ENCODE measurements at places on chromosomes 13 and 19.

GRCh38 chr13:109610517-109610916 lies 175.9 kb downstream of the IRS2 start:
- no peaks in the 10 kb centered on the region for H3K27me3 ChIP-seq
- no peak for DNase-seq
- no peaks in the 10 kb centered on the region for H3K4me1 ChIP-seq
- H3K36me3 ChIP-seq: no peaks in the 10 kb centered on the region
- no peak overlapping the region for H3K4me3 ChIP-seq

DNA sequence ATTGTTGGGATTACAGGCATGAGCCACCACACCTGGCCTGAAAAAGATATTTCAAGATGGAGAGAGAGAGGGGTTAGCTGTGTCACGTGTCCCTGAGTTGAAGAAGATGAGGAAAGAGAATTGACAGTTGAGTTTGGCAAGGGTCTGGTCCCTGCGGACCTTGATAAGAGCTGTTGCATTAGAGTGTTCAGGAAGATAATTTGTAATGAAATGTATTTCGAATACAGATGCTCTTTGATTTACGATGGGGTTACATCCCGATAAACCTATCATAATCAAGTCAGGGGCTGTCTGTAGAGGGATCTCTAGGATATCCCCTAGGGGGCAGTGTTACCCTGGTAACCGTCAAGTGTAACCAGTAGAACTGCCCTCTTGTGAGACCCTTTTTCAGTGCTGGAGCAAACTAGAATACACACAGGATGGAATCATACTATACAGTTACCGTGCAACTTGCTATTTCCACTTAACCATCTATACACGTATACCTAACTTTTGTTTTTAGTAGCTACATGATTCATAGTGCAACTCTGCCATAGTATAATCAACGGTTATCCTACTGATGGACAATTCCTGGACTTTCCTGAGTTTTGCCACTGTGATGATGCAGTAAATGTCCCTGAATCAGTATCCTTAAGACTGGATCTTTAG lies 1.5 kb upstream of the ELOF1 start:
- no peak for DNase-seq
- peaks cover 14% of the 10 kb centered on the region for H3K4me1 ChIP-seq
- H3K27ac ChIP-seq: no peak overlapping the region
- no peaks in the 10 kb centered on the region for H3K27me3 ChIP-seq

DNA sequence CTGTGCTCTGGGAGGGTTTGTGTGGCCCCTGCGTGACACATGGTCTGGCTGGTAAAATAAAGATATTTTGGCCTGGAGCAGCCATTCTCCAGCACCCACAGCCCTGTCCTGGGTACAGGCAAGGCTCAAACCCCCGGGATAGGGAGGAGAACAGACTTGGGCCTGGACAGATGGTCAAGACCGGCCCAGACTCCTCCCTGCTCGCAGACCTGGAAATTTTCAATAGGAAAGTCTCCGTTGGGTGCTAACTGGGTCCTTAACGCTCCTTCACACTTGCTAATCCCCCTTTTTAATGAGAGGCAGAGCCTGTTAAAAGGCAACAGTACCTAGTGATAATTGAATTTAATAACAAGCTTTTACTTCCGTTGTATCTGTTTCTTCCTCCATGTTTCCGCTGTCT lies 2.5 kb downstream of the PALM start:
- peaks cover 14% of the 10 kb centered on the region for H3K4me1 ChIP-seq
- no peaks in the 10 kb centered on the region for H3K36me3 ChIP-seq
- DNase-seq: no peak
- no peak overlapping the region for H3K27ac ChIP-seq
- H3K27me3 ChIP-seq: no peaks in the 10 kb centered on the region
- no peak overlapping the region for H3K4me3 ChIP-seq

GRCh38 chr19:49574206-49574755 lies 6.1 kb downstream of the NOSIP start:
- H3K36me3 ChIP-seq: peaks cover 4% of the 10 kb centered on the region
- H3K27ac ChIP-seq: no peak overlapping the region
- no peak overlapping the region for H3K4me3 ChIP-seq
- H3K4me1 ChIP-seq: peaks cover 8% of the 10 kb centered on the region
- no peak for DNase-seq

DNA sequence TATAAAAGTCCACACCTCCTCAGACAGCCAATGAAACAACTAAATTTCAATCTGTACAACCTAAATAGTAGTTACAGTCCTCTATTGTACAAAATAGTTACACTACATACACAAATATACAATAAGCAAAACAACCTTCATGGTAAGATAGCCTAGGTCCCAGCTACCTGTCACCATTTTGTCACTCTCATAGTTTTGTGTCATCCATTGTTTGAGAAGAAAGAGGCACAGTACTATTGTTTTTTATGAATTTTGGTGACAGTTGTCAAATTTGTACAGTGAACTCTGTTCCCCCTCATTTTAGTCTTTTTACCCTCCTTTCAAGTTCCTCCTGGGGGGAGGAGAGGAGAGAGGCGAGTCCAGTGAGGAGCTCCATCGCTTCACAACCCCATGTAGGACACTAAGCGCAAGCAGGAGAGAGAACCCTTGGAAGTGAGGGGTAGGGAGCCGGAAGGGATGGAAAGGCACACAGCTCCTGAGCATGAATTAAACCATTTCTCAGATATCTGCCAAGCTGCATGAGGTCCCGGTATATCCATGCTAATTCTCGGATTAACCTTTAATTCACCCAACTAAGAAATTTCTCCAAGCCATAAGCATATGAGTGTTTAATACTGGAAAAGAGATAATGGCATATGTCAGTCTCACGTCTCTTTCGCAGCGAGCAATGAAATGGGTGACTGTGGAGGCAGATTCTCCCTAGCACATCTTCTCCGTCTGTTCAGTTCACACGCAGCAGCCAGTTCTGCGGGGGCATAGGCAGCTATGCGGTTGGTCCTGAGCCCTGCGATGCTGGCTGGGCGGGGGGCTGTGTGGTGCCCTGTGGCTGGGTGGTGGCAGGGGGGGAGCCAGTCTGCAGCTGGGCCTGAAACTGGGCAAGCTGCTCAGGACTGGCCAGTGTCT lies 60.5 kb downstream of the SERP2 start:
- no peaks in the 10 kb centered on the region for H3K27me3 ChIP-seq
- peaks cover 37% of the 10 kb centered on the region for H3K4me1 ChIP-seq
- no peak overlapping the region for H3K27ac ChIP-seq
- peaks cover 8% of the 10 kb centered on the region for H3K36me3 ChIP-seq
- no peak for DNase-seq

- DNase-seq: peak; percentile 96
- H3K27ac ChIP-seq: peak overlapping the region; percentile 94
- H3K4me3 ChIP-seq: peak overlapping the region; percentile 55
- peaks cover 34% of the 10 kb centered on the region for H3K4me1 ChIP-seq
- H3K27me3 ChIP-seq: no peaks in the 10 kb centered on the region
These were observed 59.6 kb downstream of the MYO9B start for GRCh38 chr19:17135001-17135853.

DNA sequence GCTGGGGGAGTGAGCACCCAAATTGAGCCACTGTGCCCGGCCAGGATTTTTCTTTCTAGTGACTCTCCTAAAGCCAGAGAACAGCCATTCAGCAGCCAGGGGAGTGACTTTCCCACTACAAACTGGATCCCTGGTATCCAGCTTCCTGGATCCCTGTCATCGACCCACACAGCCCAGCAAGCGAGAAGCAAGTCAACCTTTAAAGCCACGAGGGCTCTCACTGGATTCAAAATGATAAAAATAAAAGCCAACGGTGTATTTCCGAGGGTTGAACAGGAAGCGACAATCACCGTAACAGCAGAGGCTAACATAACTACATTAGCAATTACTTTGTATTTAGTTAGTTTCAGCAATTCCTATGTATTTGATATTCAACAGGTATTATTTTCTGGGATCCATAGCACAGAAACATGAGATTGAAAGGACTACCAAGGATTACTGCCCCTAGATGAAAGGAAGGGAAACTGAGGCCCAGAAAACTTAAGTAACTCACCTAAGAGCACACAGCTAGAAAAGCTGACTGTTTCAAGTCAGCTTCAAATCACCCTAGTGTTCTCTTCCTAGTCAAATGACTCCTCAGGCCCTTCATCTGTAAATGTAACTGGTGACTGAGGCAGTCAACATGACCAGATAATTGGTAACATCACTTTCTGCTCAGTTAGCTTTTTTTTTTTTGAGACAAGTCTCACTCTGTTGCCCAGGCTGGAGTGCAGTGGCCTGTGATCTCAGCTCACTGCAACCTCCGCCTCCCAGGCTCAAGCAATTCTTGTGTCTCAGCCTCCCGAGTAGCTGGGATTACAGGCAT lies 2.7 kb downstream of the RFX1 start:
- no peaks in the 10 kb centered on the region for H3K36me3 ChIP-seq
- H3K27ac ChIP-seq: peak overlapping the region; percentile 99
- peaks cover 35% of the 10 kb centered on the region for H3K4me1 ChIP-seq

DNA sequence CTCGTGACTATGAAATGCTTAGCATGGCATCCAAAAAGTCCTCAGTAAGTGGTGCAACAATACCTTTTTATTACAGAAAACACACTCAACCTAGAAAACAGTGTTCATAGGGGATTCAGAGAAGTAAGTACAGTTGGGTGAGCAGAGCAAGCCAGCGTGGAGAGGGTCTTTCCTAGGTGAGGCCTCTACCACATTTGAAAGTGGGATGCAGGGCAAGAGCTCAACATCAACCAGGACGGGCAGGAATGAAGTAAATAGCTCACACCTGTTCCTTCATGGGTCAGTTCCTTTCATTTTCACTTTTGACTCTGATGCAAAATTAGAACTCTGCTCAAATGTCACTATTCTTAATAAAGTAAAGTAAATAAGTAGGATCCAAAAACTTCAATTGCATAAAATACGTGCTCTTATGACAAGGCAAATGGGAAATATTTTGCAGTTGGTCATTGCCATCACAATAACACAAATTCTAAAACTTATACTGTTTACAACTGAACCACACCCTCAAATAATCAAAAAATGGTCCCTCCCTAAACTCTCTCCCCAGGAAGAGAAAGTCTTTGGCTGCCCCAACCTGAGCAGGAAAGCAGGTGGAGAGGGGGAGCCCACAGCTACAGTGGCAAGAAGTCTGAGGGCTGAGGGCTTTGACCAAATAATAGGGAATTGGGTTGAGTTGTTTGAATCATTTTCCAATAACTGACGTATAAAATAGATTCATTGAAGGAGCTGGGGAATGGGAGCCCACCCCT lies 20.2 kb downstream of the CHAMP1 start:
- H3K4me1 ChIP-seq: no peaks in the 10 kb centered on the region
- DNase-seq: no peak
- no peaks in the 10 kb centered on the region for H3K27me3 ChIP-seq
- no peaks in the 10 kb centered on the region for H3K36me3 ChIP-seq
- no peak overlapping the region for H3K4me3 ChIP-seq

- H3K4me3 ChIP-seq: peak overlapping the region; percentile 26
- peaks cover 11% of the 10 kb centered on the region for H3K4me1 ChIP-seq
- no peak overlapping the region for H3K27ac ChIP-seq
- no peaks in the 10 kb centered on the region for H3K27me3 ChIP-seq
- peaks cover under 1% of the 10 kb centered on the region for H3K36me3 ChIP-seq
- DNase-seq: no peak
These were observed 94.9 kb upstream of the MCF2L start for GRCh38 chr13:112873851-112874750.

DNA sequence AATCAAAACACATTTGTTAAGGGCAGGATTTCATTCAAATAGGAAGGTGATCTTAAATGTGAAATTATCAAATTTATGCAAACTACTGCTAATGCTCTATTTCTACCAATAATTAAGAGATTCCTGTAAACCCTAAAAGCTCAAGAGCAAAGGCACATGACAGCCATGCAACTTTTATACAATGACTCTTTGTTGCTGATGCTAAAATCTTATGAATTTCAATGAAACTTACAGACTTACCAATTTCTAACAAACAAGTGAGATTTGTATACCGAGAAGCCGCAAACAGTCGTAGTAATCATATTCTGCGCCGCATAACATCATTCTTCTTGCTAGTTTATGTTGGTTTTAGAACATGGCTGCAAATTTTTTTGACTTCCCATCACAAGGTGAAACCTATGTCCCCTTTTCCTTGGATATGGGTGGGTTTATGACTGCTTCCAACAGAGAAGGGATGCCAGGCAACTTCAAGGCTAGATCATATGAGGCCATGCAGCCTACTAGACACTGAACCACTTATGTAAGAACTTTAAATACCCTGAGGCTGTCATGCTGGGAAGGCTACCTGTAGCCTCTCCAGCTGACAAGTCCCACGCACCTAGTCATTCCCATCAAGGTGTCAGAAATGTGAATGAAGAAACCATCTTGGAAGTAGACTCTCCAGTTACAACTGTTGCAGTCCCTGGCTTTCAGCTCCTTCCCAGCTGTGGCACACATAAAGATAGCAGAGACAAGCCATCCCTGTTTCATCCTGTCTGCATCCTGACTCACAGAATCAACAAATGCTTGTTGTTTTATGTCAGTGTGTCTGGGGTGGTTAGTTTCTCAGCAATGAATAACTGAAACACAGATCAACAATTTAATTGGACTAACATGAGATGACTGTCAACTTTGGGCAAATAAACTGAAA lies 42.0 kb downstream of the LNX2 start:
- DNase-seq: no peak
- no peak overlapping the region for H3K4me3 ChIP-seq
- no peaks in the 10 kb centered on the region for H3K4me1 ChIP-seq
- no peaks in the 10 kb centered on the region for H3K27me3 ChIP-seq

- H3K4me3 ChIP-seq: no peak overlapping the region
- no peaks in the 10 kb centered on the region for H3K36me3 ChIP-seq
- DNase-seq: no peak
These were observed 134.5 kb downstream of the PCDH9 start for GRCh38 chr13:67095621-67096020.

DNA sequence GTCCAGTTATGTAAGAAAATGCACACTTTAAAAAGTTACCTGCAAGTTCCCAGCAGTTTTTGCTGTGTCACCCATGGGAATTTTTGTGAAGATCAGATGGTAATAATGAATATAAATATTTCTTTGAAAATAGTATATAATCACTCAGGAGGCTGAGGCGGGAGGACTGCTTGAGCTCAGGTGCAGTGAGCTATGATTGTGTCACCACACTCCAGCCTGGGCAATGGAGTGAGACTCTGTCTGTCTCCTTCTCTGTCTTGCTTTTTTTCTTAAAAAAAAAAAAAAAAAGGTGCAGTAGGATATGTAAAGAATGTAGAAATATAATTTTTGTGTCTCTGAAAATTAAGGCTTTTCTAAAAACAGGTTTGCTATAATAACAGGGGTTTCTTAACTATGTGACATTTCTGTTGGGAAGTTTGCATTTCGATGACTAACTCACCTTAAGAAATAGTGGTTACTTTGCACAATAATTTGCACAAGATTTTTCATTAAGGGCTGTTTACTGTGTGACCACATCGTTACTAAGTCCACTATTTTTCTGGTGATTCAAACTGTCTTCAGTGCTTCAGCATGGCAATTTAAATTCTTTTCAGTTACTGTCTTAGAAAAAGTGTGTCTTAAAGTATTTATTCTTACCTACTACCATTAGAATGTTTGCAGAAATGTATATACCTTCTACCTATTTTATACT lies 37.3 kb downstream of the DNAJC3 start:
- H3K27me3 ChIP-seq: no peaks in the 10 kb centered on the region
- DNase-seq: no peak
- H3K27ac ChIP-seq: no peak overlapping the region
- H3K4me3 ChIP-seq: no peak overlapping the region

- H3K4me1 ChIP-seq: peaks cover 31% of the 10 kb centered on the region
- no peaks in the 10 kb centered on the region for H3K27me3 ChIP-seq
- peak overlapping the region; percentile 57 for H3K27ac ChIP-seq
- H3K36me3 ChIP-seq: no peaks in the 10 kb centered on the region
- no peak overlapping the region for H3K4me3 ChIP-seq
These were observed 378.5 kb downstream of the LMO7 start for GRCh38 chr13:76014406-76015318.

- no peaks in the 10 kb centered on the region for H3K36me3 ChIP-seq
- no peaks in the 10 kb centered on the region for H3K27me3 ChIP-seq
- peak overlapping the region; percentile 64 for H3K27ac ChIP-seq
- peaks cover 8% of the 10 kb centered on the region for H3K4me1 ChIP-seq
- no peak for DNase-seq
These were observed 16.9 kb downstream of the FAM187B start for GRCh38 chr19:35211545-35212230.

All from thoracic aorta (tissue), 2 donors.